ENCODE measurements at places on chromosomes 12 and 14.

DNA sequence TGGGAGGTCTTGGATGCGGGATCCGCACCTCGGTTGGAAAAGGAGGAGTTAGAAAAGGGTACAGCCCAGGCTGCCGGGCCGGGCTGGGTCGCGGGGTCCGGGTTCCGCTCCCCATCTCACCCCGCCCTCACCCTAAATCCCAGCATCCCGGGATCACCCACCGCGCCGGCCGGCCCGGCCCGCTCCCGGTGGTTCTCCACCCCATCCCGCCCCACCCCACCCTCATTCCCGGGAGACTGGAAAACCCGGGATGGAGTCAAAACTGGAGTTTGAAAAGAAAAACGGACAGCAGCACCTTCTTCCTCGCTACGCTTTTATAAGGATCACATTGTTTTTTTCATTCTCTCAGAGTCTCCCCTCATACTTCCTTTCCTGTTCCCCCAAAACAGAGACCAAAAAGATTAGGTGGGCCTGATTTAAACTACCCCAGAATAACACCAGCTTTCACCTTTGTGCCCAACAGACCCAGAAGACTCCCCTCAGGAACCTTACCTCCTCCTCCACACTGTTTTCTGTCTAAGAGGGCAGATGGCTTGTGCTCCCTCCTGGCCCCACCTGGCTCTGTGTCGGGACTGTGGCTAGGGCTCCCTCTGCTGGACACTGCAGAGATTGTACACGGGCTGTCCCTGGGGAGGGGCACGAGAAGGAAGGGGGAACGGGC lies 2.8 kb downstream of the GLI1 start:
- peak; percentile 79 for DNase-seq

GRCh38 chr12:14554281-14555007 lies 13.2 kb downstream of the PLBD1 start:
- no peak for DNase-seq

DNA sequence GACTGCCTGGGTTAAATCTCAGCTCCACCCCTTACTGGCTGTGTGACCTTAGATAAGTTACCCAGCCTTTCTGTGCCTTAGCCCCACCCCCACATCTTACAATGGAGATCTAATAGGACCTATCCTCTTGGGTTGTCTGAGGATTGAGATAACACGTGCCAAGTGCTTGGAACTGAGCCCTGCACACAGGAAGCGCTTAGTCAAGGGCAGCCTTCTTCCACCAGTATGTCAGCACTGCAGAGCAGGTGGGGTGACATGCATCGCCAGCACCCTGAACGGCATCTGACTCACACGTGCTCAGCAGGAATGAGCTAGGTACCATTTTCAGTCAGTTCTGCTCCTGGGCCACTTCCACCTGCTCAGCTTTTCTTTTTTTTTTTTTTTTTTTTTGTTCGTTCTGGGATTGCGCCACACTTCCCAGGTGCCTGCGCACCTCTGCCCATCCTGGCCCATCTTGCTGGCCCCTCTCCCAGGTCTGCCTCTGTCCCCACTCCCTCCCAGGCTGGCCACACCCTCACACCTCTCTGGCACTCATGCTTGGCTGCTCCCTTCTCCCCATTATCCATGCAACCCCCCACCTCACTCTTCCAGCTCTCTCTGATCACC lies 19.6 kb downstream of the LGMN start:
- DNase-seq: no peak

GRCh38 chr14:44107156-44107555 lies 399.9 kb downstream of the FSCB start:
- no peak for DNase-seq

- DNase-seq: no peak
Observed at GRCh38 chr12:110754101-110754793, 11.6 kb upstream of the PPP1CC start.

DNA sequence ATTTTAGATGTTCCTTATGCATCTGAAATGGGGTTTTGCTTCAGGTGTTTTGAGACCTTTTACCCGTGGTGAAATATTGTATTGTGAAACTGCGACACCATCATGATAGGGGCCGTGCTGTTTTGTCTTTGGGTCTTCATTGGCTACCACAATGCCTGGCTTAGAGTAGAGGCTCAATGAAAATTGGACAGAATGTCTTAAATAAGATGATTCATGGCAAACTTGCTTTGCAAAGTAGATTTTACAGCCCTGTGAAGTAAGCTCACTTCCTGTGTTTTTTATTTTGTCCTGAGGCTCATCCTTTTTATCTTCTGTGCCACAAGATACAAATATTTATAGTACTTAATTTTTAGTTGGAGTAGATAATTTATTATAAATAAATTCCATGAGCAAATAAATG lies 111.3 kb upstream of the FRMD6 start:
- no peak for DNase-seq

- DNase-seq: no peak
Observed at GRCh38 chr14:64510825-64511671, 6.5 kb downstream of the ZBTB1 start.

GRCh38 chr12:25433024-25433423 lies 120.1 kb downstream of the LMNTD1 start:
- DNase-seq: no peak

GRCh38 chr12:102992297-102992696 lies 34.8 kb downstream of the ASCL1 start:
- DNase-seq: no peak

DNA sequence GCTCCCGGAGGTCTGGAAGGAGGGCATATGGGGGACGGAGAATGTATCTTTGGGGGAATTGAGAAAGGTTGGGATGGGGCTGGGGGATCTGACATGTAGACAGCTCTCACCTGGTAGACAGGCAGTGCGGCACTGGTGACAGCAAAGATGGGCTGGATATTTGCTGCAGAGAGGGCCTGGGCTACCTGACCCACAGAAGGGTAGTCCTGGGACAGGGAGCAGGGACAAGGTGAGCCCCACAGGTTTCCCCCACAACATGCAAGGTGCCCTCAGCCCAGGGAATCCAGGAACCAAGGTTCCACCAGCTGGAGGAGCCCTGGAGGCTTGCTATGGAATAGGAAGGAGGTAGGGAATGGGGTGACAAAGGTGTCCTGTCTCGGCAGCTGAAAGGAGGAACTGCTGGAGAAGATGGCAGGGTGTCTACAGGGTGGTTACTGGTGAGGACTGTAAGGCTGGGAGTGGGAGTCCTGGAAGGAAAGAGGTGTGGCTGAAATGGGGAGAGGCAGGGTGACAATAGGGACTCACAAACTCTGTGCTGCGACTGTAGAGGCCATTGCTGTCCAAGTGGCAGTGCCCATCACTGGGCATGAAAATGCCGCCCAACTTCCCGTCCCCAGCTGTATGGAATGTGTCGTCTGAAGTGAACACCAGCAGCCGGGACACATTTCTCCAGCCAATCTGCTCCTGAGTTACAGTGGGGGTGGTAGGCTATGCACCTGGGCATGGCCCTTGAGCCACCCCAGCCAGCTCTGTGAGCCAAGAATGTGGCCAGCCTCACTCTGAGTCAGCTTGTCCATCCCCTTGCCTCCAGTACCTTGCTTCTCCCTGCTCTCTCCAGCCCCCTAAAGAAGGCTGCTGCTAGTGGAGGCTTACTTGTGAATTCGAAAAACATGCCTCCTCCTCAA lies 11.3 kb downstream of the ITGB7 start:
- DNase-seq: no peak

- no peak for DNase-seq
Observed at GRCh38 chr12:119020406-119021360, 39.3 kb downstream of the SRRM4 start.

GRCh38 chr14:93173943-93174395 lies 10.7 kb downstream of the MOAP1 start:
- no peak for DNase-seq

DNA sequence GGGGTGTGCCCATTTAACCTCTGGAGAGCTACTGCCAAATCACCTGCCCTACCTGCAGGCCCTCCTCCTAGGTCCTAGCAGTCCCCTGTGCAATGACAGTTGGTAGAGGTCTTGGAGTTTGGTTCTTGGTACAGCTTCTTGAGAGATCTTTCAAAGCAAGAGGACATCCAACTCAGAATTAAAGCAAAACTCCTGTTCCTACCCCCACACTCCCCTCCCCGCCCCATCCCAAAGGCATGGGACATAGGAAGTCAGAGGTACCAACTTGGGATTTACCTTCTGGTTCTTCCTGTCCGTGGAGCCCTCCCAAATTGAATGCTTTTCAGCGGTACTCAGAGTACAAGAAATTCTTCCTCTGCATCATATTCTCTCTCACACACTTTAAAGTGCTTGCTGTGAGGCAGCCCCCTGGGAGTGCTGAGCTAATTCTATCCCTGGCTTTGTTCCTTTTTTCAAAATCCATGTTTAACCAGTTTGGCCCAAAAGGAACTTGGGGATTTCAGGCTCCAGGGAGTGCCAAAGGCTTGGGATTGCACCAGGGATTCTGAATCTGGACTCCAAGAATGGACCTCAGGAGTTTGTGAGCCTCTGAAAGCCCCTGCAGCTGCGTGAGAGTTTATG lies 40.8 kb downstream of the GALNT16 start:
- no peak for DNase-seq

- DNase-seq: no peak
Observed at GRCh38 chr12:110690127-110690430, 1.2 kb upstream of the HVCN1 start.

DNA sequence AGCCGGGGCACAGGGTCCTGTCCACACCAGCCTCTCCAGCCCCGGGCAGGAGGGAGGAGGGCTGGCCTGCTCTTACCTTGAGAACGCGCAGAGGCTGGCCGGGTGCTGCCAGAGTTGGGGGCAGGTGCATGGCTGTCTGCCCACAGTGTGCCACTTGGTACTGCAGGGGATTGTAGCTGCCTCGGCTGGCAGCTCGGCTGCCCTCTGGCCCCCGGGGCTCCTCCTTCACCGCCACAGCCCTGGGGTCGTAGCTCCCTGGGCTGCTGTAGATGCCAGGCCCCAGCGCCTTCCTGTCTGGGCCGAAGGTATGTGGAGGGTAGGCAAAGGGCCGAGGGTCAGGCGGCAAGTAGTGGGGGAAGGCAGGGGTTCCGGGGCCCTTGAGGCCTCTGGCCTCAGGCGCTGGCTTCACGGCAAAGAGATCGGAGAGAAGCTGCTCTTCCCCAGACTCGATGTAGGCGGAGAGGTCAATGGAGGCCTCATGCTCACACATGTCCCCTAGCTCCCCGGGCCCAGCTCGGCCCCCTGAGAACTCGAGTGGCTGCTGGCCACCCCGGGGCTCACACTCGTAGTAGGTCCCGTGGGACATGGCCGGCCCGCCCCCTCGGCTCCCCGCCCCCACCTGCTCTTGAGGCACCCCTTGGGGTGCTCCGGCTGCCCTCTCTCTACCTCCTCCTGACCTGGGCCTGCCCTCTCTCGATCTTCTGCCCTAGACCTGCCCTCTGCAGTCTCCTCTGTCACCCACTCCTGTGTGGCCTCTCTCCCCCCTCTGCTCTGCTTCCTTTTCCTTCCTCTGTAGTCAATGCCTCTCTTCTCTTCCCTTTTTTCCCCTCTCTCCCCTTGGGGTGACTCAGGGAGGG lies at the start of gene CEBPE:
Gene CEBPE, minus strand, starts transcription at position 750 of the 857 bp plus-strand sequence. Its CDS starts 164 bp downstream, at position 586.
- DNase-seq: no peak

GRCh38 chr12:85369365-85370154 lies 89.5 kb downstream of the ALX1 start:
- DNase-seq: no peak

- no peak for DNase-seq
Observed at GRCh38 chr14:101185073-101185835, 281.7 kb upstream of the RTL1 start.

GRCh38 chr12:79366374-79366773 lies 324.4 kb downstream of the PAWR start:
- no peak for DNase-seq

GRCh38 chr12:46349253-46349652 lies 23.3 kb downstream of the SLC38A2 start:
- no peak for DNase-seq

GRCh38 chr12:132587781-132588180 lies 22.6 kb downstream of the LRCOL1 start:
- DNase-seq: no peak

GRCh38 chr12:41452838-41453407 lies 264.8 kb downstream of the PDZRN4 start:
- no peak for DNase-seq

DNA sequence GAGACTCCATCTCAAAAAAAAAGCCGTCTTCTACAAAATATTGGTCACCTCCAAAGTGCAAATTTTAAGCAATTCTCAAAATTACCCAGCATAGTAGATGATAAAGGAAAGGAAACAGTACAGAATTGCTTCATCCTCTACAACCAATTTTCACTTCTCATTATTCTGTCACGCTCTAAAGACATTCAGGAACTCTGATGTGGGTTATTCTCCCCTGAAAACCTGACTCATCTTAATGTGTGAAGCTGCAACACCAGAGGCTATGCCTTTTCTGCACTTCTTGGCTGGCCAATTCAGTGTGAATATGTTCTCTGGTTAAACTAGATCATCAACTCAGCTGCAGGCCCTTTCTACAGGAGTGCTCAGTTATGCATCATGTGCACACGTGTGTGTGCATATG lies 11.0 kb downstream of the PTGER2 start:
- DNase-seq: no peak

DNA sequence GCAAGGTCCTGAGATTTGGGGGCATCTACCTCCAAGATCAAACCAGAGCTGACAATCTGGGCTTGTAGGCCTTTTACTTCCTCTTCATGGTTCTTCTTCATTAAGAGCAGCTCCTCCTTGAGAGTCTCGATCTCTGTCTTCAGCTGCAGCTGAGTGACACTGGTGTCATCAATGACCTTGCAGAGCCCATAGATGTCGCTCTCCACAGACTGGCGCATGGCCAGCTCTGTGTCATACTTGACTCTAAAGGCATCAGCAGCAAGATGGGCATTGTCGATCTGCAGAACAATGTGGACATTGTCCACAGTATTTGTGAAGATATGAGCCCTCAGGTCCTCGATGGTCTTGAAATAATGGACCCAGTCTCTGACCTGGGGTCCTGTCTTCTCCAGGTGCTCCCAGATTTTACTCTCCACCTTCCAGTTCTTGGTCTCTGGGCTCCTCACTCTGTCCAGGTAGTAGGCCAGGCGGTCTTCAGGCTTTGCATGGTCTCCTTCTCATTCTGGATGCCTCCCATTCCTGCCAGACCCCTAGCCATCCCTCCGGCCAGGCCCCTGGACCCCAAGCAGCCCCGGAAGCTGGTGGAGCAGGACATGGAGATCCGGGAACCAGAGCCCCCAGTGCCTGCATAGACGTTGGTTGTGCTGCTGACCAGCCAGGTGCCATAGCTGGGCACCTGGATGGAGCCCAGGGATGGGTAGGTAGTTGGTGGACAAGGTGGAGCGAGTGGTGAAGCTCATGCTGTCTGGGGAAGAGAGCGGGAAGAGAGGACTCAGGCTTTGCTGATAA lies 141.0 kb downstream of the MSRB3 start:
- DNase-seq: no peak

GRCh38 chr14:59098377-59098776 lies 90.1 kb upstream of the DAAM1 start:
- no peak for DNase-seq

GRCh38 chr14:22994762-22995275 lies 12.5 kb upstream of the AJUBA start:
- DNase-seq: no peak

DNA sequence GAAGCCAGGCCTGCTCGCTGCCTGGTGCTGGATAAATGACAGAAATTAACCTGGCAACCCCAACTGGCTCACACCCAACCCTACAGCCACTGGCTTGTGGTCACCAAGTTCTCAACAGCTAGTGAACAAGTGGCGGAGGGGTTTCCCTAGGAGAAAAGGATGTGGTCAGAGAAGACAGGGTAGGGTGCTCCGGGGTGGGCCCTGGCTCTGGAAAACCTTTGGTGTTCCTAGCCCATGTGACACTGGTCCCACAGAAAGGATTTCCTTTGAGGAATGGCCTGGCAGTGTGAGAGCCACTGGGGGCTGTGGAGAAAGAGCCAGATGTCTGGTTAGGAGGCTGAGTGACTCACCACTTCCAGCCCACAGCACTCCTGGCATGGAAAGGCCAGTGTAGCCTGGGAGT lies 8.7 kb downstream of the SYNE3 start:
- peak; percentile 49 for DNase-seq

- peak; percentile 87 for DNase-seq
Observed at GRCh38 chr12:7935590-7936581, at the start of gene SLC2A3. SLC2A3 (minus strand) TSS chr12:7936187; CDS start chr12:7936034, 153 bp downstream.
